ENCODE measurements at places on chromosomes 6 and 20. TPM values are rescaled to one million over a fixed set of nuclear protein-coding genes. Genes with fewer than 3 reads are reported as not detected.
A peak's percentile ranks its signal among the peaks of the same experiment; 100 is the strongest.

DZANK1 gene
- 3.9 TPM for total RNA-seq

CAGE1 gene
- 0.57 TPM for total RNA-seq

AIG1 gene
- 7.9 TPM for total RNA-seq

KLC4 gene
- total RNA-seq = 25.7 TPM

MED23 gene
- total RNA-seq = 48.5 TPM

MPIG6B gene
- 3.4 TPM for total RNA-seq

SLC17A3 gene
- 1.3 TPM for total RNA-seq

RHAG gene
- total RNA-seq = not detected

DUSP15 gene
- total RNA-seq = not detected

- H3K27me3 ChIP-seq = peaks cover 27% of the 10 kb centered on the region
- H3K4me3 ChIP-seq = no peak overlapping the region
- H3K4me1 ChIP-seq = peaks cover 42% of the 10 kb centered on the region
- peaks cover 11% of the 10 kb centered on the region for H3K36me3 ChIP-seq
- no peak for DNase-seq
Observed at GRCh38 chr20:46209930-46210671, 92.0 kb downstream of the CD40 start.

- no peaks in the 10 kb centered on the region for H3K4me1 ChIP-seq
- H3K4me3 ChIP-seq = no peak overlapping the region
- H3K36me3 ChIP-seq = peaks cover 2% of the 10 kb centered on the region
- no peak overlapping the region for H3K27ac ChIP-seq
Observed at GRCh38 chr20:22682381-22682780, 98.0 kb upstream of the FOXA2 start.

- H3K4me3 ChIP-seq = no peak overlapping the region
- H3K27ac ChIP-seq = no peak overlapping the region
- H3K36me3 ChIP-seq = peaks cover 2% of the 10 kb centered on the region
- DNase-seq = no peak
Observed at GRCh38 chr6:11744753-11745152, 33.9 kb downstream of the ADTRP start.

DNA sequence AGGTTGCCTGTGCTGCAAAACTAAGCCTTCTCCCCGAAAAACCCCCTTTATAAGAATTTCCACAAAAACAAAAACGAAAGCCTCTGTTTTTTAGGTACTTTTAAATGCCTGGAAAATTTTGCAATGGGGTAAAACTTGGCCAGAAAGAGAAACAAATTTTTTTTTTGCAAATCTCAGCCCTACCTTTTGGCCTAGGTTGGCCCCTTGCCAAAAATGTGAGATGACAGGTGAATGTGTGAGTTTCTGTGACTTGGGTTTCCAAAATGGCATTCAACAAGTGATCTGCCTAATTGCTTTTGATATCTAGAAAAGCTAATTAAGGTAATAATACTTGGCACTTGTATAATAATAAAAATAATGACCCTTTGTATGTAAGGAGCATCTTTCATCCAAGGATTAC lies 48.4 kb downstream of the MAFB start:
- no peaks in the 10 kb centered on the region for H3K36me3 ChIP-seq
- H3K27me3 ChIP-seq = peaks cover 11% of the 10 kb centered on the region
- H3K4me3 ChIP-seq = no peak overlapping the region
- no peak for DNase-seq
- H3K4me1 ChIP-seq = no peaks in the 10 kb centered on the region

DNA sequence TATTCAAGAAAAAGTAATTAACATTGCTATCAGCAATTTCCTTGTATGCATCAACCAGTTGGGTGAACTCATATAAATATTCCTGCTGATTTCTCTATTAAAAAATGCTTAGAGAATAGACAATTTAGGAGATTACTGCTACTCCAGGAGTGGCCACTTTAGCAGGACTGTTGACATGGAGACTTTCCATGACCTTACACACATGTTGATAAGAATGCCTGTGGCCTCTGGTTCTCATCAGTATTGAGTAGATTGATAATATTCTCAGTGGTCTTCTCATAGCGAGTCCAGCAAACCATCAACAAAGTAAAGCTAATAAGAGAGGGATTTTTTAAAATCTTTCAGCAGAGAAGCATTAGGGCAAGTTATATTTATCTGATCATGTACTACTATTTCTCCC lies 208.4 kb upstream of the MARCKS start:
- peaks cover 32% of the 10 kb centered on the region for H3K27me3 ChIP-seq
- no peak overlapping the region for H3K27ac ChIP-seq
- H3K4me1 ChIP-seq = no peaks in the 10 kb centered on the region
- no peaks in the 10 kb centered on the region for H3K36me3 ChIP-seq
- DNase-seq = no peak

DNA sequence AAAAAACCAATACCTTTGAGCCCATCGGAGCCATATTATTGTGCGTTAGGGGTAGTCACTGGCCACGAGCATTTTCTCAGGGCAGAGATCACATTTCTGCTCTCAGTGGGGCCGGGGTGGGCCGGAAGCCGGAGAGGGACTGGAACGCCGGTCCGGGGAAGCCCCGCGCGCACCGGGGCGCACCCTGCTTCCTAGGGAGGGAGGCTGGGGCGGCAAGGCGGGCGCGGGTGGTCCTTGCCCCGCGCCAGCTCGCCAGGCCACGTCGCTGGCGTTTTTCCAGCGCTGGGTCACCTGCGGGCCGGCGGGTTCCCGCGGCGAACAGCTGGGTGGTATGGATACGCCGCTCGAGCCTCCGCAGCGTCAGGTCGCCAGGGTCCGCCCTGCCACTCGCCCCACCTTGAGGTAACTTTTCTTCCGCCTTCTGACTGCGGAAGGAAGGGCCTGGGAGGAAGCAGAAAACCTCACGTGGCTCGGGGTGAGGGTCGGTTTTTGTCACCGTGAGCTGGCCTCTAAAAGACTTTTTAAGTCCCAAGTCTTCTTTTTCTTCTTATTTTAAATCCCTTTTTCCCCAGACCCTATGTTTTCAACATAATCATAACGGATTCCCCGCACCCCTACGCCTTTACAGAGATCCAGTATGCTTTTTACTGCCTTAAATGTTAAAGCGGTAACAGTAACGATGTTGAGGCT lies 2.7 kb upstream of the EEF1A1 start:
- peak overlapping the region; percentile 91 for H3K4me3 ChIP-seq
- H3K4me1 ChIP-seq = peaks cover 29% of the 10 kb centered on the region
- peak overlapping the region; percentile 100 for H3K27ac ChIP-seq

- H3K4me1 ChIP-seq = peaks cover 15% of the 10 kb centered on the region
- peak overlapping the region; percentile 87 for H3K4me3 ChIP-seq
- no peak for DNase-seq
- peaks cover 34% of the 10 kb centered on the region for H3K27me3 ChIP-seq
- peak overlapping the region; percentile 34 for H3K27ac ChIP-seq
- H3K36me3 ChIP-seq = no peaks in the 10 kb centered on the region
Observed at GRCh38 chr20:52103335-52103912, 88.2 kb downstream of the ZFP64 start.

DNA sequence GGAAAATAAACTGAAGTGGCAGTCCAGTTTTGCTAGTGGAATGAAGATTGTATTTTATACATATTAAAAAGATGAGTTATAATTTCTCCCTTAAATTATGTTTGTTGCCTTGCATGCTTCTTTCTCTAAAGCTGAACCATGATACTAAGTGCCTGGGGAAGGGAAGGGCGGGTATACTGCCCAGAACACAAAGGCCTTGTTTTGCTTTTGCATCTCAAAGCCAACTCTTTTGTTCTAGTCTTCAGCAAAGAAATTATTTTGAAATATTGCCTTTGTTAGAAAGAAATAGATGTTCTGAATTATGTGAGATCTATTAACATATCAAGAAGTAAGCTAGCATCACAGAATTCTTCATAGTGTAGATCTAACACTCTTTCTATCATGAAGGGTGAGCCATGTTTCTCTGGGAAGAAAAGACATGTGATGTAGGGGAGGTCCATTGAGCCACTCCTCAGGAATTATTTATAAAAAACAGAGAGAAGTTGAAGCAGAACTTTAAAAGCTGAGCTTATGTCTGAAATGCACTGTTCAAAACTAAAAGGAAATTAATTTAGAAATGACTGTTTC lies 108.4 kb downstream of the RIMS1 start:
- H3K4me1 ChIP-seq = no peaks in the 10 kb centered on the region
- no peaks in the 10 kb centered on the region for H3K27me3 ChIP-seq
- no peak overlapping the region for H3K4me3 ChIP-seq
- DNase-seq = no peak

DNA sequence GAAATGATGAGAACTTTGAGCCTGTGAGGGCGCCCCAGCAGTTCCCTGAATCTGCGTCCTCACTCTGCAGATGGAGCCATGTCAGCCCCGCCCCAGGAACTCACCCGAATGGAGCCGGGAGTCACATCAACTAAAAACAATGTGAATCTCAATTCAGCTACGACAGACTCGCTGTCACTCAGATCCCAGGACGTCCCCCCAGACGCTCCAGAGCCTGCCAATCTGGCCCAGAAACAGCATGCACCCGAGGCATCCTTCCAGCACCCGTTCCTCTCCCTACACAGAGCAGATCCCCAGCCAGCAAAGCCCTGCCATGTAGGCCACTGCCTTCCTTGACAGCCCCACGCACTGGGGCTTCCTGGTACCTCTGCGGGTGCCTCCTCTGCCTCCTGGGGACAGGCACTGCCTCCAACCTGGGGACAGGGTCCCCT lies 248.0 kb downstream of the TTLL2 start:
- H3K27ac ChIP-seq = peak overlapping the region; percentile 57
- peaks cover 40% of the 10 kb centered on the region for H3K27me3 ChIP-seq
- H3K4me3 ChIP-seq = no peak overlapping the region

DNA sequence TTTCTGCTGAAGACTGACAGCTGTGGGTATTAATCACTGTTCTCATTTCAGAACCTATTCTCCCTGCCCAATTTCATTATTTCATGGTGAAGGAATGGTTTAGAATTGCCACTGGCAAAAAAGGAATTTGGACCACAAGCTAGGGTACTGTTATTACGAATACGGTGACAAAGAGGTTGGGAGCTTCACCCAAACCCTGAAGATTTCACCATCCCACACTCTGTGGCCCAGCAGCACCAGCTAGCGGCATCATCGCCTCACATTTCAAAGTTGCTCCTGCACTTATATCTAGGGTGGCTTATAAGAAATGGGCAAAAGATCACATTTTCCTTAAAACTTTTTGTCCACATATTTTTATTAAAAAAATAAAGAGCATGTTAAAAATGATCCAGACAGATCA lies 236.1 kb downstream of the SYNDIG1 start:
- DNase-seq = no peak
- no peak overlapping the region for H3K27ac ChIP-seq
- no peak overlapping the region for H3K4me3 ChIP-seq
- no peaks in the 10 kb centered on the region for H3K36me3 ChIP-seq
- H3K4me1 ChIP-seq = no peaks in the 10 kb centered on the region

GRCh38 chr6:27478141-27478705 lies 5.3 kb upstream of the ZNF184 start:
- no peak overlapping the region for H3K27ac ChIP-seq
- no peak overlapping the region for H3K4me3 ChIP-seq

GRCh38 chr6:1856381-1856780 lies 246.7 kb downstream of the FOXC1 start:
- peaks cover 5% of the 10 kb centered on the region for H3K36me3 ChIP-seq
- no peak overlapping the region for H3K27ac ChIP-seq
- H3K4me1 ChIP-seq = peaks cover 2% of the 10 kb centered on the region
- H3K27me3 ChIP-seq = no peaks in the 10 kb centered on the region
- no peak overlapping the region for H3K4me3 ChIP-seq
- no peak for DNase-seq

- H3K4me1 ChIP-seq = no peaks in the 10 kb centered on the region
- DNase-seq = no peak
- H3K4me3 ChIP-seq = no peak overlapping the region
- H3K27ac ChIP-seq = no peak overlapping the region
- H3K36me3 ChIP-seq = no peaks in the 10 kb centered on the region
- H3K27me3 ChIP-seq = peaks cover 23% of the 10 kb centered on the region
Observed at GRCh38 chr6:69942485-69942884, 76.1 kb downstream of the COL19A1 start.

DNA sequence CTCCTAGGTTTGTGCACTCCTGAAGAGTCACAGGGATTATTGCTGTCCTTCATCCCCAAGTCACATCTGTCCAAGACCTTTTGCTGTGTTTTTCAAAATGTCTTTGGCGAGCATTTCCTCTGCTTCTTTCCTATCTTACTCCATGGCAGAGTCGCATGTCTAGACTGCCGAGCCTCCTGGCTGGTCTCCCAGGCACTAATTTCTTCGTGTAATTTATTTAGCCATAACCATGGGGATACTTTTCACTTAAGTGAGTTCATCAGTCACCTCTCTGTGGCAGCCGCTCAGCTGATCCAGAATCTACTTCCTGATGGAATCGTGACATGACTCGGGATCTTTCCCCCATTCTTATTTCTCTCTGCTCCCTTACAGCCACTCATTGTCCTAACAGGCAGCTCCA lies 25.8 kb downstream of the ADGRF5 start:
- no peak for DNase-seq
- H3K4me1 ChIP-seq = no peaks in the 10 kb centered on the region
- H3K27ac ChIP-seq = no peak overlapping the region

DNA sequence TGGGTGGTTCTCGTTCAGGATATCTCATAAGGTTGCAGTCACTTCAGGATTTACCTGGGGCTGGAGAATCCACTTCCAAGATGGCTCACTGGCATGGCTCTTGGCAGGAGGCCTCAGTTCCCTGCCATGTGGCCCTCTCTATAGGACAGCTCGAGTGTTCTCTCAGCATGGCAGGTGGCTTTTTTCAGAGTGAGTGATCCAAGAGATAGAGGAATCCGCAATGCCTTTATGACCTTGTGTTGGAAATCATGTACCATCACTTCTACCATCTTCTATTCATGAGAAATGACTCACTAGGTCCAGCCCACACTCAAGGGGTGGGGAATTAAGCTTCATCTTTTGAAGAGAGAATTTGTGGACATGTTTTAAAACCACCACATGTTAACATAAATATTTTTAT lies 37.8 kb downstream of the PPP1R16B start:
- H3K27me3 ChIP-seq = no peaks in the 10 kb centered on the region
- H3K4me1 ChIP-seq = peaks cover 62% of the 10 kb centered on the region
- H3K36me3 ChIP-seq = peaks cover 8% of the 10 kb centered on the region
- H3K27ac ChIP-seq = peak overlapping the region; percentile 100
- H3K4me3 ChIP-seq = peak overlapping the region; percentile 25
- no peak for DNase-seq

GRCh38 chr6:96157018-96157565 lies 141.3 kb downstream of the FUT9 start:
- DNase-seq = no peak
- no peaks in the 10 kb centered on the region for H3K27me3 ChIP-seq
- no peak overlapping the region for H3K27ac ChIP-seq
- no peaks in the 10 kb centered on the region for H3K36me3 ChIP-seq
- H3K4me3 ChIP-seq = peak overlapping the region; percentile 52

- H3K36me3 ChIP-seq = peaks cover 2% of the 10 kb centered on the region
- H3K27ac ChIP-seq = no peak overlapping the region
- H3K27me3 ChIP-seq = no peaks in the 10 kb centered on the region
- no peak overlapping the region for H3K4me3 ChIP-seq
- DNase-seq = no peak
- H3K4me1 ChIP-seq = peaks cover 2% of the 10 kb centered on the region
Observed at GRCh38 chr6:73768558-73768957, 72.6 kb downstream of the CD109 start.
